ENCODE measurements at places on chromosomes 12 and 14.

- DNase-seq, result no peak
These were observed 157.4 kb downstream of the KLHL28 start for GRCh38 chr14:44804391-44804790.

GRCh38 chr12:47834199-47834903 lies 14.6 kb upstream of the HDAC7 start:
- no peak for DNase-seq

DNA sequence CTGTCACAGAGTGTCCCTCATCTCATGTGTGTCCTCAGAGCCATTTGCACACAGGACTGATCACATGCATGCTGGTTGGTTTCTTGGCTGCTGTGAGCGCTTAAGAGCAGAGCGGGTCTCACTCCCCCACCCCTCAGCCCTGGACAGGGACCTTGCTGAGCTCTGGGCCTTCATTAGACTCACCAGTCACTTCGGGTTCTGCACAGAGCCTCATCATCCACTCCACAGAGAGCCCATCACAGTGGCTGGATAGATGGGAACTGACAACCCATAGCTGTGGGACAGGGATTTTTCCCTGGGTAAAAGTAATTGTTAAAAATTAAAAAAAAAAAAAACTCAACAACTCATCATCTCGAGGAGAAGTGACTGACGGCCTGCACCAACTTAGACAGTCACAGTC lies 8.2 kb downstream of the GLRX5 start:
- DNase-seq, result no peak

GRCh38 chr12:57263096-57263495 lies 12.1 kb upstream of the STAC3 start:
- no peak for DNase-seq

DNA sequence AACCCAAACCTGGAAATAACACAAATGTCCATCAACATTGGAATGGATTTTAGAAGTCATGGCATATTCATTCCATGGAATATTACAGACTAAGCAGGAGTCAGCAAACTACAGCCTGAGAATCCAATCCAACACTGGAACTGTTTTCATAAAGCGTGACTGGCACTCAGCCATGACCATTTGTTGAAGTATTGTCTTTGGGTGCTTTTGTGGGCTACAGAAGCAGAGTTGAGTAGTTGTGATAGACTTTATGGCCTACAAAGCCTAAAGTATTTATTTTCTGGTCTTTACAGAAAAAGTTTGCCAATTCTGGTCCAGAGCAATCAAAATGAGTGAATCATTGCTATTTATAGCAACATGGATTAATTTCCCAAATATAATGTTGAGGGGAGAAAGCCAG lies 34.5 kb upstream of the FRS2 start:
- DNase-seq, result no peak

DNA sequence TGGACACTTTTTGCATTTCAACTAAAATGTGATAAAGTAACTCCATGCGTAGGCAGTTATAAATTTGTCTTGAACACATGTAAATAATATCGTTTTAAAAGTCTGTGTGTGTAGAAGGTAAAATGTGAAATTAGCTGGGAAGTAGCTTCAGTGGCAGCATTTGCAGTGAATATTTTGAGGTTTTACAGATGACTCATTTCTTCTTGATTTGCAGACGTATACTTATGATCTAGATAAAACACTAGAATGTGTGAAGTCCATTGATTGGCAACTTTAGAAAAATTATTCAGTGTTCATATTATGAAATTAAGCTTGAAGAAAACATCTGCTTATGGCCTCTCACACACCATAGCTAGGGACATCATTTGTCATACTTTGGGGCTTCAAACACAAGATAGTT lies 788.6 kb upstream of the NOVA1 start:
- no peak for DNase-seq

DNA sequence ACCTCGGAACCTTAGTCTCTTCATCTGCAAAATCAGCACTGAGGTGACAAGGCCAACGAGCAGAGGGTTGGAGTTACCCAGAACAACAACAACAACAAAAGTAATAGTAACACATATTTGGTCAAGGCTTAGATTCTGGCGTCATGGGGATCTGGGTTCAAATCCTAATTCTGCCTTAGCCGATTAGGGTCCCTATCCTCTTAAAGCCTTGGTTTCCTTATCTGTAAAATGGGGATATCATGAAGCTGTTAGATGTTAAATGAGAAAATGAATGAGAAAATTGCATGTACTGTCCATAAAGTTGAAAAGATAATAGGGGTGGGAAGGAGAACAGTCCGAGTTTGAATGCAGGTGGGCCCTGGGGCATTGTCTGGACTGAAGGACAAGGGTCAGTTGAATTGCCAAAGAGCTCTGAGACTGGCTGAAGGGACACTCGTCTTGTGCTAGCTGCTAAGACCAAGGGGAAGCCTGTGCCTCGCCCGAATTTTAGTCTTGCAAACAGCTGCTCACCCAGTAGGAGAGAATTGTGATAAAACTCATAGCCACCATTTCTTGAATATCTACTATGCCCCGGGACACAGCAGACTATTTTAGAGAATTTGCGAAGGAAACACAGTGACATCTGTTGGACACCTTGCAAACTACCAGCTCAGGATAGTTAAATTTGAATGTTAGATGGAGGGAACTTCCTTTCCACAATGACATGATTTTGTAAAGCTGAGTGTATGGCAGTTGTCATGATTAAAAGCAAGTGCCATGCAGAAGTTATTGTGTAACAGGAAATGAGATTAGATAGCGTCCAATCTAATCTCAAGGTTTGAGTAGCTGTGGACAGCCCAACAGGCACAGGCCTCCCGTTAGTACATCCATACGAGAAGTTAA lies 6.8 kb upstream of the HNF1A start:
- no peak for DNase-seq

- DNase-seq, result no peak
These were observed 59.3 kb upstream of the FKBP4 start for GRCh38 chr12:2735432-2735831.

DNA sequence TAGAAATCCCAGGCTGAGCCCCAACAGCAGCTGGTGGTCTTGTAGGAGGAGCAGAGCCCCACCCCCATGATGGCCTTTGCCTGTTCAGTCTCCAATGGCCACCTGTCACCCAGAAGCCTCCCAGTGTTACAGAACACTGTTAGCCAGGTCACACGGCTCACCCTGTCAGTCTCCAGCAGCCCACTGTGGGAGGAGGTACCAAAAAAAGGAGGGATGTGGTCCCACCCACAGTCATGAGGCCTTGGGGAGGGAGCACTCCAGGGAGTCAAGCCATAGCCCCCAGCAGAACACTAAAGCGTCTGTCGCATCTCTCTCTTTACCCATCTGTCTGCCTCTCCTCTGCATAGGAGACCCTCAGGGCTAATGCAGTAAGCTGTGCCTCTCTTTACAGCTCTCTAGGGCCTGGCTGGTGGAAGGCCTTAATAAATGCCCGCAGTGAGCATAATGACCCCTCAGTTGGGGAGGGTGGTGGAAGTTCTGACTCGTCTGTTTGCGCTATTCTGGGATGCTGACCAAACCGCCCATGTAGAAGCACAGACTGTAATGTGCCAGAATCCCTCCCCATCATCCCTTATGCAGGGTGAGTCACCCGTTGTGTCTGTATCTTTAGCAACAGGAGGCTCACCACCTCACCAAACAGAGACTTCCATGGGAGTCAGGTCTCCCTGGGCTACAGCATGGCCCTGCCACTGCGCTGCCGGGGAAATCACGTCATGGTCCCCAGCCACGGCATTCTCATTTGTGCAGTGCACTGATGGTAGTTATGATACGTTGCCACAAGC lies 14.6 kb downstream of the C14orf132 start:
- no peak for DNase-seq

GRCh38 chr14:26939755-26940154 lies 341.9 kb upstream of the NOVA1 start:
- no peak for DNase-seq
